ENCODE measurements at places on chromosomes 2 and 18. TPM values are rescaled to one million over a fixed set of nuclear protein-coding genes. Genes with fewer than 3 reads are reported as not detected.

DNA sequence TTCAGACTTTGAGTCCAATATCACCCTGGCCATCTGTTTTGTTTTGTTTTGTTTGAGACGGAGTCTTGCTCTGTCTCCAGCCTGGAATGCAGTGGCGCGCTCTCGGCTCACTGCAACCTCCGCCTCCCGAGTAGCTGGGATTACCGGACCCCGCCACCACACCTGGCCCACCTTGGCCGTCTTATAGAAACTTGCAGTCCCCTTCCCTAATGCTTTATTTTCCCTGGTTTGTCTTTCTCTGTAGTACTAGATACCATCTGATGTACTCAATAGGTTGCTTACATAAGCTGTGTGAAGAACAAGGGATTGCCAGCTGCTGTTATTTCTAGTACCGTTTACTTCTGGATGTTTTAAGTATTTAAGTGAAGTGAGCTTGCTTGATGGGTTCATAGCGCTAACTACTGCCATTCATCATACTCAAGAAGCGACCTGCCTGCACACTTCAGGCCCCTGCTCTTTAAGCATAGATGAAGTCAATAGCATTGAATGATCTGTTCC is 1.2 kb downstream of the RPL31 start:
- H3K4me3 ChIP-seq: peak overlapping the region; percentile 97
- peaks cover 8% of the 10 kb centered on the region for H3K4me1 ChIP-seq
- DNase-seq: no peak
- peak overlapping the region; percentile 91 for H3K27ac ChIP-seq
- H3K27me3 ChIP-seq: peaks cover 7% of the 10 kb centered on the region
- H3K36me3 ChIP-seq: peaks cover 50% of the 10 kb centered on the region

- peaks cover 5% of the 10 kb centered on the region for H3K4me1 ChIP-seq
- no peak for DNase-seq
- H3K4me3 ChIP-seq: no peak overlapping the region
- H3K27ac ChIP-seq: no peak overlapping the region
Measured at GRCh38 chr2:200476836-200477235, 33.0 kb downstream of the KCTD18 start.

DNA sequence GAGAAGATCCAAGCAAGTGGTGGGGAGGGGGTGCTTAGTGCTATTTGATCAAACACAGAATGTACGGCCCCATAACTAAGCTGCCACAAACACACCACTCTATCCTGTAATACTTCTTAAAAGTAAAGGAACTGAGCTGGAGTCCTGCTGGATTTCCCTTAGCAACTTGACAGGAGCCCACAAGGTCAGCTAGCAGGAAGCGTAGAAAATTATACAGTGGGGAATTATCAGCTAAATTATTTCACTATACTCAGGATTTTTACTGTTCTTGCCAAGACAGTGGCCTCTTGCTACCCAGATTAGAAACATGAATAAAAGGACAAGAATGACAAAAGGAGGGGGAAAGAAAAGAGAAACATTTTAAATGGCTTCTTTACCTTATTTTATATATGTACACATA is 217.1 kb downstream of the ZNF521 start:
- no peaks in the 10 kb centered on the region for H3K27me3 ChIP-seq
- H3K36me3 ChIP-seq: no peaks in the 10 kb centered on the region
- no peak overlapping the region for H3K4me3 ChIP-seq

DNA sequence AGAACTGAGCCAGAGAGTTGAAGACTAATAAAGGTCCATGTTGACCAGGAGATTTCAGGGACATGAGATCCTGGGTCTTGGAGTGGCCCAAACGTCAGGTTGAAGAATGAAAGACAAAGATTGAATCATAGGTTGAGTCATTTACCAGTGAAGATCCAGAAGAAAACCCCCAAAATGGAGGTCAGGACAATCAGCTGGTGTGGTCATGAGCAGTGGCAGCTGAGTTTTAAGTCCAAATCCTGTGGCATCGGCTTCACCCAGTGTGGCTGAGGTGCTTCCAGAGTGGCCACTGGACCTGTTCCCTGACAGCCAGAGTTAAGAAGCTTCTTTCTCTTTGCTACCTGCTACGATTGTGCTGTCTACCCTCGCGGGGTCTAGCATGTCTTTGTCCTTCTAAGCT is 234.0 kb downstream of the BCL2 start:
- no peak overlapping the region for H3K27ac ChIP-seq
- no peaks in the 10 kb centered on the region for H3K36me3 ChIP-seq
- H3K4me3 ChIP-seq: no peak overlapping the region
- DNase-seq: no peak
- H3K4me1 ChIP-seq: peaks cover 6% of the 10 kb centered on the region

DNA sequence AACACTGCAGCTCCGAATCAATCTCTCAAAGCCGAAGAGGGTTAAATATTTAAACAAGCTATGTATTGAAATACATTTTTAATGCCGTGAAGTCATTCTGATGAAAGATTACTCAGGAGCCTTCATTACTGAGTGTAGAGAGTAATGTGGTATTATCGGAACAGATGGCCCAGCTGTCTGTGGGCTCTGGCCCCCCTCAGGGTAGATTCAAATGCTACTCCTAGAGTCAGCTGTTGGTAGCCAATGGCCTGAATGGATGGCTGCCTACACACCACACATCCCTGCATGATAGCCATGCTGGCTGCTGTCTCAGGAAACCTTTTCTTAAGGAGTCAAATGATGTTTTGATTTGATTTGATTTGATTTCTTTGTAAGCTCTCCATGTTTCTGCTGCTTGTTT is 732.3 kb upstream of the CELF4 start:
- H3K36me3 ChIP-seq: no peaks in the 10 kb centered on the region
- H3K27ac ChIP-seq: no peak overlapping the region
- no peaks in the 10 kb centered on the region for H3K4me1 ChIP-seq
- no peak for DNase-seq

- DNase-seq: no peak
- H3K27me3 ChIP-seq: no peaks in the 10 kb centered on the region
- peaks cover 12% of the 10 kb centered on the region for H3K4me1 ChIP-seq
- H3K27ac ChIP-seq: no peak overlapping the region
- H3K4me3 ChIP-seq: no peak overlapping the region
Measured at GRCh38 chr2:121804340-121804739, 48.9 kb downstream of the TSN start.

Gene PLA2R1
- 2.2 TPM for total RNA-seq

GRCh38 chr18:27921392-27921791 is 255.5 kb downstream of the CDH2 start:
- H3K27ac ChIP-seq: no peak overlapping the region
- no peaks in the 10 kb centered on the region for H3K36me3 ChIP-seq
- no peak for DNase-seq
- H3K27me3 ChIP-seq: no peaks in the 10 kb centered on the region
- H3K4me3 ChIP-seq: no peak overlapping the region

Gene RGPD4
- total RNA-seq: 0.08 TPM

DNA sequence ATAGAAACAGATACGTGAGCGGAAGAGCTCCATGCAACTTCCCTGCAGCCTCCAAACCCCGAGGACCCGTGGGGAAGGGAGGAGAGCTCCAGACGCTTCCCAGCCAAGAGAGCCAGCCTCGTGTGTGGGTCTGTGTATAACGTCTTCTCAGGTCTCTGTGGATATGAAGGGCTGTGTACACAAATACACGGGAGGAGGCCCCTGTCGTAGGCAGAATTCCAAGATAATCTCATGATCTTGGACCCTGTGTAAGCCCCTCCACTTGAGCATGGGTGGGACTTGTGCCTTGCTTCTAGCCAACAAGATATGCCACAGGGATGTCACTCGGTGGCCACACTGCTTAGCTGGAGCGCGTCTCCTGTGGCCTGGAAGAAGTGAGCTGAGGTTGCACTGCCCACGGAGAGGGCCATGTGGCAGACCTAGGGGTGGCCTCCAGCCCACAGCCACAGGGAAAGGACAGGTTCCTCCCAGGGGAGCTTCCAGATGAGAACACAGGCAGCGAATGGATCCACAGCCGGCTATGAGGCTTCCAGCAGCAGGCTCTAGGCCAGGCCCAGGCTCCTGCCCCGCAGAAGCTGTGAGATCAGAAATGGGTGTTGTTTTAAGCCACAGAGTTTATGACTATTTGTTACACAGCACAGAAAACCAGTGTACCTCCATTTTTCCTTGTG is 15.6 kb upstream of the KLF11 start:
- no peak for DNase-seq
- no peak overlapping the region for H3K27ac ChIP-seq
- no peaks in the 10 kb centered on the region for H3K36me3 ChIP-seq
- no peak overlapping the region for H3K4me3 ChIP-seq
- no peaks in the 10 kb centered on the region for H3K27me3 ChIP-seq
- H3K4me1 ChIP-seq: peaks cover 5% of the 10 kb centered on the region

- H3K27me3 ChIP-seq: no peaks in the 10 kb centered on the region
- H3K4me3 ChIP-seq: no peak overlapping the region
- H3K4me1 ChIP-seq: no peaks in the 10 kb centered on the region
- no peak overlapping the region for H3K27ac ChIP-seq
Measured at GRCh38 chr2:68660658-68661057, 17.3 kb downstream of the PROKR1 start.

Gene HTR2B
- total RNA-seq: not detected

- no peak for DNase-seq
- H3K27me3 ChIP-seq: peaks cover 7% of the 10 kb centered on the region
- H3K36me3 ChIP-seq: no peaks in the 10 kb centered on the region
- no peak overlapping the region for H3K4me3 ChIP-seq
- H3K27ac ChIP-seq: no peak overlapping the region
Measured at GRCh38 chr2:120596990-120597594, 138.6 kb upstream of the GLI2 start.

GRCh38 chr2:9656270-9656766 is 25.5 kb upstream of the YWHAQ start:
- no peaks in the 10 kb centered on the region for H3K36me3 ChIP-seq
- no peak overlapping the region for H3K4me3 ChIP-seq
- no peaks in the 10 kb centered on the region for H3K4me1 ChIP-seq
- no peaks in the 10 kb centered on the region for H3K27me3 ChIP-seq

GRCh38 chr18:55549474-55550104 is 38.4 kb downstream of the TCF4 start:
- no peak overlapping the region for H3K4me3 ChIP-seq
- no peak overlapping the region for H3K27ac ChIP-seq
- no peaks in the 10 kb centered on the region for H3K27me3 ChIP-seq
- no peaks in the 10 kb centered on the region for H3K36me3 ChIP-seq

DNA sequence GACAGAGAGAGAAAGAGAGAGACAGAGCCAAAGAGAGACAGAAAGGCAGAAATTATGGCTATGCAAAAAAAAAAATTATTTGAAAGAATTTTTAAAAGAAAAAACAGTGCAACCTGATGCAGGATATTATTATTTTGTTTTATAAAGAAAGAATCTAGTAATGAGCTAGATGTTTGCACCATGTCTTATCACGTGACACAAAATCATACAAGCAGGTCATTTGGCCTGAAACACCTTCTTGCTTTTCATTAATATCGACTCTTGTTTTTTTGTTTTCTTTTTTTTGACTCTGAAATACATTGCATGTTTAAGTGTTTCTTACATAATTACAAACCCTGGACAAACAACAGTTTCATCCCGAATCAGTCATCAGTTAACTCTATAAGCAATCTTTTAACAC is 606.0 kb downstream of the LRP1B start:
- H3K36me3 ChIP-seq: no peaks in the 10 kb centered on the region
- DNase-seq: no peak
- no peaks in the 10 kb centered on the region for H3K27me3 ChIP-seq
- no peak overlapping the region for H3K27ac ChIP-seq
- no peaks in the 10 kb centered on the region for H3K4me1 ChIP-seq

Gene CD226
- total RNA-seq: not detected

Gene SLC19A3
- total RNA-seq: 5.9 TPM

- no peaks in the 10 kb centered on the region for H3K27me3 ChIP-seq
- no peaks in the 10 kb centered on the region for H3K36me3 ChIP-seq
- H3K4me3 ChIP-seq: no peak overlapping the region
- DNase-seq: no peak
- H3K4me1 ChIP-seq: no peaks in the 10 kb centered on the region
- no peak overlapping the region for H3K27ac ChIP-seq
Measured at GRCh38 chr2:40430776-40431599, 20.9 kb downstream of the SLC8A1 start.

Measured in H1 (cell line).